ENCODE measurements at places on chromosomes 7 and 10.

DNA sequence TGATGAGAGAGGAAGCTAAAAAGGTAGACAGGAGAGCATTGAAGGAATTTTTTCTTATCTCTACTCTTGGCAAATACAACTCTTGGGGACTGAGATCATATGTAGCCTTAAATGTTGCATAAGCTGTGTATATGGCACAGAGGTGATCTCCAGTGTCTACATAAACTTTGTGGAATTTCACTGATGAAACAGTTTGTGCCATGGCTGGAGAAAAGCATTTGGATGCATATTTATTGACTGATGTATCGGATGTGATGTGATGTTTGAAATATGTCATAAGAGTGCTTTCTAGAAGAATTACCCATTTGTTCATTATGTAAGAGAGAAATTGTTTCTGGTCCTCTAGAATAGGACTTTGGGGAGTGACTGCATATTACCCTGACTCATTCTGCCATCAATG, 244.9 kb upstream of the LRRTM3 start:
- no peak for DNase-seq

DNA sequence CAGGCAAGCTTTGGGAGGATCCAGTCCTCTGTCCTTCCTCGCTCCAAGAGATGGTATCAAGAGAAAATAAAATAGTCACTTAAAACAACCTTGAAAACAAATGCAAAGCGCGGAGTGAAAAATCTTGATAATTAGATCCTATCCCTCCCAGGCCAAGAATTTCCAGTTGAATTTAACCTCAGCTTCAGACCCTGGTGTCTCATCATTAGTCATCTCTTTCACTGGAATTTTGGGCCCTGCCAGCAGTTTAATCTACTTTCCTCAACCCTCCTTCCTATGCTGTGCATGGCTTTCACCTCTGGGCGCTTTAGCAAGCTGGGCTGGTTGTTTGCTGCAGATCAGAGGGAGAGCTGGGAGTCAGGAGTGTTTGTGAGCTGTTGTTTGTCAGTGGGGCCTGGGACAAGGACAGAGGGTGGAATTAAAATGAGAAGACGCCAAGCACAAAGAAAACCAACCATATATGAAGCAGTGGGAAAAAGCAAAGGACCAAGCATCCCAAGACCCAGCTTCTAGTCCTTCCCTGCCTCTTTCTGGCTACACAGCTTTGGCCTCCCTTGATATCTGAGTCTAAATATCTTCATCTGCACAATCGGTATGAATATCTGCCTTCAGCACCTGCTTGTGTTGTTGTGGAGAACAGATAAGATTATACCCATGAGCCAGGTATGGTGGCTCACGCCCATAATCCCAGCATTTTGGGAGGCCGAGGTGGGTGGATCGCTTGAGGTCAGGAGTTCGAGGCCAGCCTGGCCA, 13.5 kb downstream of the MYOF start:
- no peak for DNase-seq

DNA sequence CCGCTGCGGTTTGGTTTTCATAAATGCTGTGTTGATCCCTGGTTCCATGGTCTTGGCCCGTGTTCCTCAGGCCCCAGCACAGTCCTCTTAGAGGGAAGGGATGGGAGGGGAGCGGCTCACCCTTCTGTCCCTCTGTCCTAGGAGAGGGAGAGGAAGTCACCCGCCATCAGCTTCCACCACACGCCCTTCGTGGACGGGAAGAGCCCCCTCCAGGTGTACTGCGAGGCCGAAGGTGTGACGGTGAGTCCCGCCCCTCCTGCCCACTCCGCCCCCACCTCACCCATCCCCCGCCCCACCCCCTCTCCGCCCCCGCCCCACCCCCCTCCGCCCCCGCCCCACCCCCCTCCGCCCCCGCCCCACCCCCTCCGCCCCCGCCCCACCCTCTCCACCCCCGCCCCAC, 37.5 kb upstream of the DPYSL4 start:
- DNase-seq: no peak

GRCh38 chr10:112369495-112370423, 4.2 kb upstream of the ACSL5 start:
- DNase-seq: no peak

DNA sequence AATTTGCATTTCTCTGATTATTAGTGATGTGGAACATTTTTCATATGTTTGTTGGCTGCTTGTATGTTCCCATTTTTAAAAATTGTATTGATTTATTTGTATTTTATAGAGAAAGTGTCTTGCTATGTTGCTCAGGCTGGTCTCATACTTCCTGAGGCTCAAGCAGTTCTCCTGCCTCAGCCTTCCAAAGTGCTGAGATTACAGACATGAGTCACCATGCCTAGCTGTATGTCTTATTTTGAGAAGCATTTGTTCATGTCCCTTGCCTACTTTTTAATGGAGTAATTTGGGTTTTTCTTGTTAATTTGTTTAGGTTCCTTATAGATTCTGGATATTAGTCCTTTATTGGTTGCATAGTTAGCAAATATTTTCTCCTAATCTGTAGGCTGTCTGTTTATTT, 214.2 kb upstream of the KAT6B start:
- no peak for DNase-seq
